ENCODE measurements at places on chromosomes 1 and 21.

GRCh38 chr21:32884062-32884461 lies 112.5 kb upstream of the PAXBP1 start:
- DNase-seq: no peak

- DNase-seq: no peak
Observed at GRCh38 chr1:4022715-4023114, 122.6 kb upstream of the C1orf174 start.

- no peak for DNase-seq
Observed at GRCh38 chr1:102757363-102757762, 351.0 kb downstream of the COL11A1 start.

DNA sequence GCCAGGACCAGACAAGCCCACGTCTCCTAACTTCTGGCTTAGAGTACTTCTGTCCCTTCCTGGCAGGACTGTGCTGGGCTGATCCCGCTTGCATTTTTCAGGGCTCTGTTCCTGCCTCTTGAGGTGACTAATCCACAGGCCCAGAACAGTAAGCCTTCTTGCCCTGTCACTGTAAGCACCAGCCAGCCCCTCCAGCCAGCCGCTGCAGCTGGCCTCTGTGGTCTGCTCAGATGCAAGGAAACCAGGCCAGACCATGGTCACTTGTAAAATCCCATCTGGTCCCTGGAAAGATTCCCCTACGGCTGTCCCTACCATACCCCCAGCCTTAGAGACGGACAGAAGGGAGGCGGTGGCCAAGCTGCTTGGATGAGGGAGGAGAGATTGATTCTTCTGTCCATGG lies 74.2 kb downstream of the KIRREL1 start:
- DNase-seq: no peak

DNA sequence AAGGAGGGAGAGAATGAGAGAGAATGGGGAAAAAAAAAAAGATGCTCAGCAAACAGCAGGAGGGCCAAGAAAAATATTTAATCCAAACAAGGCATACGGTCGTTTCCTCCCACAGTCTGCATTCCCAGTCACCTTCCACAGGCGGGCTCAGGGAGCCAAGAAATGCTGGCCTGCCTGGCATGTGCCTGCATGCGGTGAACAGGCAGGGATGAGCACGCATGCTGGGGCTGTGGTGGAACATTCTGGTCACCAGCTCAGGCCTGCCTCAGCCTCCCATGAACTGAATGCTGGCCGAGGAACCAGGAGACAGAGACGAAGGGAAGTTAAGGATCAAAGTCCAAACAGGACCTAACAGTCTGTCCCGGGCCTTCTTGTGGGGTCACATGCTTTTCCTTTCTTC lies 335.3 kb downstream of the ASTN1 start:
- no peak for DNase-seq

GRCh38 chr21:8998946-8999681 lies 1522.3 kb upstream of the TPTE start:
- no peak for DNase-seq

DNA sequence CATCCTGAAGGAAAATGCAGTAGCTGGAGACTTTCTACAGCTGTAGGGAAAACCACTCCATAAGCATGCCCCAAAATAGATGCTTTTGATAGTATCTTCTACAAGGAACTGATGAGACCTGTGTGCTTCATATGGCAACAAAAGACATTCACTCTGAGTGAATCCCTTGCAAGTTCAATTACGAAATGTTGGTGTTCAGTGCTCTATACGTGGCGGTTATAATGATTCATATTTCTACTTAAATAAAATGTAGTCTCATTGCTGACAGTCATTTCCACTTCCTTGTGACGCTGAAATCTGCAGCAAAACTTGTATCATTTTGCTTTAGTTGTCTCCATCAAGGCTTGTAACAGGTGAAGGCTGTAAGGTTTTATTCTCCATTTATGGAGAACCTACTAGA lies 20.6 kb downstream of the TOR1AIP2 start:
- DNase-seq: no peak

DNA sequence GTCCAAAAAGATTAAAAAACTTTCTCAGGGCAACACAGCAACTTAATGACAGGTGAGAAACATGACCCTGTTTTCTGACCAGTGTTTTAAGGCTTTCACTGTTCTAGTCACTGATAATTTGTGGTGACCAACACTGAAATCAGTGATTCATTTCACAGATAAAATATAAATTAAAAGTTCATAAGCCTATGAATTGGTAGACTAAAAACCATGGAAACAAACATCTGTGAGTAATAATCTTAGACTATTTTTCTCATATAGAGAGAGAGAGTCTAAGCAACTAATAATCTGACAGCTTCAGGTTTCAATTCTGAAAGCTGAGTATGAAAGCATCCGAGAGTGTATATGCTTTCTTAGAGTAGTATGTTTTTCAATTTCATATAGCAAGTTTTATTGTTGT lies 536.9 kb downstream of the ADGRL2 start:
- no peak for DNase-seq

DNA sequence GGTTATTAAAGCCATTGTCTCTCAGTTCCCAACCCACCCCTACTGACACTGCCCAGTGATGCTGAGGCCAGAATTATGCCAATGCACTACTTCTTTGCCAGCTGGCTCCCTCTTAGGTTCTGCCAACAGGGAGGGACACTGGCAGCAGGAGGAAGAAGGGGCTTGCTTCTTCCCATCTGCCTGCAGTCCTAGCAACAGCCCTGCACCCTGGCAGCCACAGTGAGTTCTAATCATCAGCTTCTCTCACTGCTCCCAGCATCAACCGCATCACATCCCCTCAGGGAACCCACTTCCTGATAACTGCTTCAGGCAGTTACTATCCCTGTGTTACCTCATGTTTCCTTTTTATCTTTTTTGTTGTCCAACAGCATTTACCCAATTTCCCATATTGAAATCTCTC lies 86.2 kb downstream of the UBR4 start:
- DNase-seq: no peak

DNA sequence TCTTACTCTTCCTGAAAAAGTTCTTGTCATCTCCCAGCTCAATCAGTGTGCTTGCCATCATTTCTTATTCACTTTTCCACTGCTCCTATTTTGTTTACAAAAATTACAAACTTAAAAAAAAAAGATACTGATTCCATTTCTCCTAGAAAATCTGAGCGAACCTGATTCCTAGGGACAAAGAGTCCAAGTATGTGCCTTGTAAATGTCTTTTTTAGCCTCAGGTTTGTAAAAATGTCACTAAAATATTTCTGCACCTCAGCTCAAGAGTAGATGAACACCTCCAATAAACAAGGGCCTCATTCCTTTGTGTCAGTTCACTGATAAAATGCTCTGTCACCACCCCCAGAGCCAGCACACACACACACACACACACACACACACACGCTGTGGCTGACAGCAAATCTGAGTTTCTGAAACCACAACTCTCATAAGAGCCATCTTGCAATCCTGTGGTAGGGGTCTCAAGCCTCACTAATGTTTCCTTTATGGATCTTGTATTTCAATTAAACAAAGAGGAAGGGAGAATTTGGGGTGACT lies 299.2 kb downstream of the PBX1 start:
- DNase-seq: no peak

- no peak for DNase-seq
Observed at GRCh38 chr1:191693797-191694196, 464.5 kb upstream of the RGS18 start.

GRCh38 chr1:247824023-247824422 lies at the start of gene OR14A16:
Gene OR14A16 (minus strand): TSS chr1:247824119. CDS start chr1:247815729, 8,390 bp downstream.
- DNase-seq: no peak

DNA sequence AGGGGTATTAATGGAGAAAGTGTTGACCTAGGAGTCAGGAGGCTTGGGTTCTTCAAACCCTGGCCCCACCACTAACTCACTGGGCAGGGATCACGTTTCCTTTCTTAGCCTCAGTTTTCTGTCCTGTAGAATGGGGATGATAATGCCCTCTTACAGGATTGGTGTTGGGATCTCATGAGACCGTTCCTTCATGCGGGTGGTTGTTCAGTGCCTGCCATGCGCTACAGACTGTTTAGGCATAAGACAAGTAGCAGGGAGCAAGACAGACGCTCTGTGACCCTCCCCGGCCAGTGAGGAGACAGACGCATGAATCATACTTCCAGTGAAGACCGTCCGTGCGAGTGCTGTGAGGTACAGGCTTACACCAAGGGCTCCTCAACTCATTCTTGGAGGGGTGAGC lies 81.7 kb downstream of the MAN1C1 start:
- no peak for DNase-seq

DNA sequence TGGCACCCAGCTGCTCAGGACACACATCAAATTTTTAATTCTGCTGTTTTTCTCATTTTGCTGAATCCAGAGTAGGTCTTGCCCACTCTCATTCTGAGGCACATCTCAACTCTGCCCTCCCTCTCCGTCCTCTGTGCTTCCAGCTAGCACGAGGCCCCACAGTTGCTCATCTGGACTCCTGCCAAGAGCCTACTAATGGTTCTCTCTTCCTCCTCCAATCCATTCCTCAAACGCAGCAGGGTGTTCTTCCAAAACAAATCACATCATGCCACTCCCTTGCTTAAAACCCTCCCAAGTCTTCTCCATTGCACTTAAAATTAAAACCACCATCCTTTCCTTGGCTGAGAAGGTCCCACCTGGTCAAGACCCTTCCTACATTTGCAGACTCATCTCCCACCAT lies 49.8 kb upstream of the SCAF4 start:
- no peak for DNase-seq

- no peak for DNase-seq
Observed at GRCh38 chr1:72006092-72006491, 276.2 kb downstream of the NEGR1 start.

GRCh38 chr1:115467196-115467595 lies 129.1 kb upstream of the NGF start:
- DNase-seq: no peak

- DNase-seq: no peak
Observed at GRCh38 chr1:231931846-231932454, 305.4 kb downstream of the DISC1 start.

DNA sequence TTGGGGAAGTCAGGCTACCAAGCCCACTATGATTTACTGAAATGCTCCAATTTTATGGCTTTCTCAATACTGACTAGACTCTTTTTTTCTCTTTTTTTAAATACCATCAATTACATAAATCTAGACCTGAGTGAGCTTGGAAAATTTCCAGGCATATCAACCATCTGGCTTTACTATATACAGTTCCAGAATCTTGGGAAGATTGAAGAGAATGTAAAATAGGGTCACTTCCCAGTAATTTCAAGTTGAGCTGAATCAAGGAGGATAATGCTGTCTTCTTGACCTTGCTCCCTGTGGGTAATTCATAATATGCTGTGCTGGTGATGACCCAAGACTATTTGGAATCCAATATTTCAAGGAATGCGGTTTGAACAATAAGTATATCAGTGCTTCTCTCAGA lies 108.1 kb downstream of the MAP3K21 start:
- DNase-seq: no peak

- DNase-seq: no peak
Observed at GRCh38 chr1:163071405-163072255, 2.5 kb downstream of the RGS4 start.

GRCh38 chr1:204286831-204287421 lies 72.8 kb downstream of the PLEKHA6 start:
- DNase-seq: peak; percentile 1

DNA sequence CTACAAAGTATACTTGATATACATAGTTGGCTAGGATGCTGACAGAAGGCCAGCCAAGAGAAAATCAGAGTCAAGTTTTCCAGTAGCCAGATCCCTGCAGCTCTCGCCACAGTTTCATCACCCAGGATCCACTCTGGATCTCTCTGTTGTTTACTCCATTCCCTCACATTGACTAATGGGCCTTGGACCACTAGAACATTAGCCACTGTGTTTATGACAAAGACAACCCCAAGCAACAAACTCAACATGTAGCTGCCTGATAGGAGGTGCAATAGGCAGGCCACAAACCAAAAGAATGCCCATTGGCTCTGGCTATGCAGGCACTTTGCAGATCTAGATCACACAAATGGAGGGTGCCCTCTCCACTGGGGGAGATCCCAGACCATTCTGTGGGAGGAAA lies 44.2 kb downstream of the ARHGEF11 start:
- DNase-seq: no peak

DNA sequence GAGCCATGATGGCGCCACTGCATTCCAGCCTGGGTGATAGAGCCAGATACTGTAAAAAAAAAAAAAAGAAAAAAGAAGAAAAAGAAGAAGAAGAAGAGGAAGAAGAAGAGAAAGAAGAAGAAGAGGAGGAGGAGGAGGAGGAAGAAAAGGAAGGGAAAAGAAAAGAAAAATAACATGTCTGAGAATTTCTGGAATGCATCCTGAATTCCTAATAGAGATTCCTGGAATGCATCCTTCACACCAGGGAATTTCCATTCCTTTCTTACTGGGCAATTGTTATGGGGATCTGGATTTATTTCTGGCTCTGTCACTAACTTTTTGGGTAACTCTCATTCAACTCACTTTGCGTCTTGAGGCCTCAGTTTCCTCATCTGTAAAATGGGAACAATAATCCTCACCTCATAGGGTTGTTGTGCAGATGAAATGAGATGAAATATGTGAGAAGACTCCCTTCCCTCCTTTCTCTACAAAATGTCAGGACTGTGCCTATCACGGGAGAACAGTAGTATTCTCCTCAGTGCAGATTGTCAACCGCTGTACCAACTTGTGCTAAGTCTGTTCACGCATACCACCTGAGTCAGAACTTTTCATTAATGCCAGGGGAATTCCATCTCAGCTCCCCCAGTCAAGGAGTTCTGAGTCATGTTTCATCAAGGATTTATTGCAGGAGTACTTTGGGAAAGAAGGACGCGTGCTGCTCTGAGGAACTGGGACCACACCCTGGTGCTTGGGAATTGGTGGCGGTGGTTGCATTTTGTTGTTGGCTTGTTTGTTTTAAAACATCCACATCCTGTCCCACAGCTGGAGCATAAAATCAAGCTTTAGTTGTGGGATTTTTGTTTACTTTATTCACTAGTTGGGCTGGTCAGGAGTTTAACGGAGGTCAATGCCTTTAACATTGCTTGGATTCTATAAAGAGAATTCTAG lies 42.4 kb upstream of the ROR1 start:
- DNase-seq: no peak

DNA sequence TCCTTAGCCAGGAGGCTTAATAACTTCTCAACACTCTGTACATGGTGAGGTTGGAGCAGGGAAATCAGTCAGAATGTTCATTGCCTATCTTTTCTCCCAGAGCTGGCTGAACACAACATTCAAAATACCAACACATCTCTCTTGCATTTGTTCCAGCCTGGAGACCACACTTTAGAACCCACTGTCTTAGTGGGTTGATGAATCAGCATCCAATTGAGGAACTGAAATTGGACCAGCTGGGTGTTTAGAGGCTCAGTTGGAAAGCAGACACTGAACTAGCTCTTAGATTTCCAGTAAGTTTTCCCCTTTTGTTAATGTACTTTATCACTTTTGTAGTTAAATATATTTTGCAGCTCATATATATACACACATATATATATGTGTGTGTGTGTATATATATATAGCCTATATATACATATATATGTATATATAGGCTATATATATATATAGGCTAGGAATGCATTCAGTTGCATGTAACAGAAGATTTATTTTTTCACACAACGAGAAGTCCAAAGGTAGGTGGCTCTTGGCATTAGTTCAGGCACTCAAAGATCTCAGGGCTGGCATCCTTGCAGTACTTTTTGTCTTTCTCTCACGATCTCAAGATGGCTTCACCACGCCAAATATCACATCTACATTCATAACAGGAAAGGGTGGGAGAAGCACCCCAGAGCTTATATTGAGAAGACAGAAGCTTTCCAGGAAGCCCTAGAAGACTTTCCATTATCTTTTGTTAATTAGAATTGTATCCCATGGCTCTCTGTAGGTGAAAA lies 35.0 kb upstream of the HUNK start:
- DNase-seq: no peak

- no peak for DNase-seq
Observed at GRCh38 chr1:230849451-230850224, 18.7 kb downstream of the C1orf198 start.
